ENCODE measurements at places on chromosomes 13 and 19. TPM values are rescaled to one million over a fixed set of nuclear protein-coding genes. Genes with fewer than 3 reads are reported as not detected.

Gene GFY
- total RNA-seq = not detected

Gene ZMYM5
- 20.9 TPM for total RNA-seq

Gene ZNF649
- 13.5 TPM for total RNA-seq

- no peak for DNase-seq
Observed at GRCh38 chr13:42064259-42064658, 15.8 kb downstream of the DGKH start.
